ENCODE measurements at places on chromosomes 2 and 18.

DNA sequence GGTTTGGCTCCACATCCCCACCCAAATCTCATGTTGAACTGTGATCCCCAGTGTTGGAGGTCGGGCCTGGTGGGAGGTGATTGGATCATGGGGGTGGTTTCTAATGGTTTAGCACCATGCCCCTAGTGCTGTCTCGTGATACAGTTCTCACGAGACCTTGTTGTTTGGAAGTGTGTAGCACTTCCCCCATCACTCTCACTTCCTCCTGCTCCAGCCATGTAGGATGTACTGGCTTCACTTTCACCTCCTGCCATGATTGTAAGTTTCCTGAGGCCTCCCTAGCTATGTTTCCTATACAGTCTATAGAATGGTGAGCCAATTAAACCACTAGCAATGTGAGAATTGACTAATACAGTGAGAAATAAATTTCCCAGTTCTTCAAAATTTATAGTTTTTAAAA is 325.9 kb downstream of the FSIP2 start:
- no peak for DNase-seq

- DNase-seq: no peak
These were observed 15.9 kb downstream of the GTF3C3 start for GRCh38 chr2:196783431-196784094.

DNA sequence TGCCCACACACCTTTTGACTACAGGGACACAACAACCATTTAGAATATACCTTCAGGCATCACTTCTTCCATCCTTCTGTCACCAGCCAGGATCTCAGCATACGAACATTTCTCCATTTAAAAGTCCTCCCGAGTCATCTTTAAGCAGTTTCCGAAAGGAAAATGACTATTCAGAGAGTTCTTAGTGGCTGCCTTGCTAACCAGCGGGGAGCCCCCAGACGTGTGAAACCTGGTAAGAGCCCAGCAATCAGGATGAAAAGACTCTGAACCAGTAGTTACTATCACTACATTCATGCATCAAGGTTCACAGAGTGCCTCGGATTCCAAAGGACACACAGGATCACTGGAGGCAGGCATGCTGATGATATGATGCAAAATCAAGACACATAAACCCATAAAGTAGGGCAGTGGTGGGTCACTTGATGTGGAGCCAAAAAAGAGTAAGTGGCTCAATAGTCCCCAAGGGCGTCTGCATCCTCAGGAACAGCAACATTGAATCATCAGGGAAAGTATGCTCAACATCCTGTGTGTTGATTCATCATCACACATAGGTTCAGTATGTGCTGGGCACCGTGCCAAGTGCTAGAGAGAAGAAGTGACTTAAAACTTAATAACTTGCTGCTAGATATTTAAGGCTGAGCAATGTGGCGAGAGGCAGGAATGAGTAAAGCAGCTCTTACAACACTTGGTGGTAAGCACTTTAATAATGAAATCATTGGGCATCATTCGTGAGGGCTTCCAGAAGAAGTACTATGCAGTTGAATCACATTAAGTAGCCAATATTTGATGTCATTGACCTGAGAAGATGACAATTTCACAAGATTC is 4.4 kb downstream of the CCL20 start:
- DNase-seq: no peak

DNA sequence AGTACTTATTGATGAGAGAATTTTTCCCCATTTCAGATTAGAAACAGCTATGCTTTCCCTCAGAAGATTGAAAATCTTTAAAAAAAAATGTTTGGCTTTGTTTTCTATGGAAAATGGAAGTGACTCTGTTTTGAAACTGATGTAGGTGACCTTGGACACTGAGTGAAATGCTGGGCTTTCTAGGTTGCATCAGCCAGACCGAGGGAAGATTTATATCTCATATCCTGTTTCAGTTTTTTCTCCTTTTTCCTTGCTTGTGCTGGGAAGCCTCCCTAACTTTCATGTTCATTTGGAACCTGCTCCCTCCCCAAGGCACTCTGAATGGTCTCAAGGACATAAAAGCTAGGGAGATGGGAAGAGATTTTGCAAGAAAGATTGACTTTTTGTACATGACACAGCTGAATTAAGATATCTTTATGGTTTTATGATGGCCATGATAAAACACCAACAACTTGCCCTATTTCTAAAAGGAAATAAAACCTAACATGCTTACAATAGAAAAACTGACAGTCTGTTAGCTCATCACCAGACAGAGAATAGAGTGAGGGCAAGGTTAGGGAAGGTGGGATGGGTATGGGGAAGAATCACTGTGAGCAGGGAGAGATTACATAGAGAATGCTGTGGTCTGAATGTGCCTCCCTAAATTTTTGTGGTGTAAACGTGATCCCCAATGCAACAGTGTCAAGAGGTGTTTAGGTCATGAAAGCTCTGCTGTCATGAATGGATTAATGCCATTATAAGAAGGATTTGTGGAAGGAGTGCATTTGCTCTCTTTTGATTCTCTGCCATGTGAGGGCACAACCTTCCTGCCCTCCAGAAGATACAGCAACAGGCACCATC is 249.7 kb downstream of the TPGS2 start:
- no peak for DNase-seq

DNA sequence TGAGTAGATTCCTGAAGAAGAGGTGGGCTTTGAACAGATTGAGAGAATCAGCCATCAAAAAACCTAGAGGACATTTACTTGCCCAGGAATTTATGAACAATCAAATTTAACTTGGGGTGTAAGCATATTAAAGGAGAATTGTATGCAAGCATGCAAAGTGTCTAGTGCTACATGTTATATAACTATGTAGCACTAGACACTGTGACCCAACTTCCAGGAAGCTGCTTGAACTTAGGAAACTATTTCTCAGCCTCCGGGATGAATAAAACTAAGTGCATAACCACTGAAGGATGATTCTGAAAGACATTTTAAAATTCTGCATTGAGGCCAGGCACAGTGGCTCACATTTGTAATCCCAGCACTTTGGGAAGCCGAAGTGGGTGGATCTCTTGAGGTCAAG is 12.4 kb downstream of the MFF start:
- DNase-seq: no peak

- no peak for DNase-seq
These were observed 291.7 kb upstream of the CDH19 start for GRCh38 chr18:66895631-66896030.

- no peak for DNase-seq
These were observed 117.1 kb downstream of the KLHL29 start for GRCh38 chr2:23502096-23502495.

GRCh38 chr2:47360927-47361326 is 42.0 kb upstream of the MSH2 start:
- DNase-seq: no peak

- DNase-seq: no peak
These were observed 8.4 kb upstream of the VAPA start for GRCh38 chr18:9905401-9905922.

GRCh38 chr18:79522451-79523205 is 126.9 kb downstream of the NFATC1 start:
- no peak for DNase-seq

DNA sequence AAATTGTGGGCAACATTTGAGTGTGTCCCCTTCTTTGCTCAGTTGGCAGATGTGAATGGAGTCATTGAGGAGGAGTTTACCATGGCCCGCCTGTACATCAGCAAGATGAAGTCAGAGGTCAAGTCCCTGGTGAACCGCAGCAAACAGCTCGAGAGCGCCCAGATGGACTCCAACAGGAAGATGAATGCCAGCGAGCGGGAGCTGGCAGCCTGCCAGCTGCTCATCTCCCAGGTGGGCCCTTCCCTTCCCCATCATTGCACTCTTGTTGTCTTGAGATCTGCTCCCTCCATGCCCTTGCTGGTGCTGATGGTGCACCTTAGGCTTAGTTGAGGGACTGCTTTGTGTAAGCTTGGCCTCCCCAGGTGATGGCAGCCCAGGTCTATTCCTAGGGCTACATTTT is 47.5 kb upstream of the LYPD6B start:
- no peak for DNase-seq

DNA sequence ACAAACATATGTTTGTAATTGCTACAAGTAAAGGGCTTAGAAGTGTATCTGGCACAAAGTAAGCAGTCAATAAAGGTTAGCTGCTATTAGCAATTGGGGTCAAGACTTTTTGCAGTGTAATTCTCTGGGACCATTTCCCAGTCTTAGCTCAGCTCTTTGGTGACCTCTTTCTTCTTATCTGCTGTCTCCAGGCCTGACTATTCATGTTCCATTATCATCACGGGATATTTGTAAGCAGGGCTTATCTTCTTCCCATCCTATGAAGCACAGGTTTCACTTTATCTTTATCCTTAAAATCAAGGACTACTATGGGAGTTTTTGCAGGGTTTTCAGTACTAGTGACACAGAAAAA is 131.7 kb downstream of the DOCK10 start:
- DNase-seq: no peak

DNA sequence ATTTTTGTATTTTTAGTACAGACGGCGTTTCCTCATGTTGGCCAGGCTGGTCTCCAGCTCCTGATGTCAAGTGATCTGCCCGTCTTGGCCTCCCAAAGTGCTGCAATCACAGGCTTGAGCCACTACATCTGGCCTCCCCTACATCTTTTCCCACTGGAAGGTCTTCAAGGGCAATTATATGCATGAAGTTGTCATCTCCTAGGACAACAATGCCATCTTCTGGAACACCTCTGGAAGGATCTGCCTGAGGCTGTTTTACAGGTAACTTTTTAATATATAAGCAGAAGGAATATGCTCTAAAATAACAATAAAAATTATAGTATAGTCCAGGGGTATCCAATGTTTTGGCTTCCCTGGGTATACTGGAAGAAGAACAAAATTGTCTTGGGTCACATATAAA is 321.4 kb downstream of the AFF3 start:
- no peak for DNase-seq

DNA sequence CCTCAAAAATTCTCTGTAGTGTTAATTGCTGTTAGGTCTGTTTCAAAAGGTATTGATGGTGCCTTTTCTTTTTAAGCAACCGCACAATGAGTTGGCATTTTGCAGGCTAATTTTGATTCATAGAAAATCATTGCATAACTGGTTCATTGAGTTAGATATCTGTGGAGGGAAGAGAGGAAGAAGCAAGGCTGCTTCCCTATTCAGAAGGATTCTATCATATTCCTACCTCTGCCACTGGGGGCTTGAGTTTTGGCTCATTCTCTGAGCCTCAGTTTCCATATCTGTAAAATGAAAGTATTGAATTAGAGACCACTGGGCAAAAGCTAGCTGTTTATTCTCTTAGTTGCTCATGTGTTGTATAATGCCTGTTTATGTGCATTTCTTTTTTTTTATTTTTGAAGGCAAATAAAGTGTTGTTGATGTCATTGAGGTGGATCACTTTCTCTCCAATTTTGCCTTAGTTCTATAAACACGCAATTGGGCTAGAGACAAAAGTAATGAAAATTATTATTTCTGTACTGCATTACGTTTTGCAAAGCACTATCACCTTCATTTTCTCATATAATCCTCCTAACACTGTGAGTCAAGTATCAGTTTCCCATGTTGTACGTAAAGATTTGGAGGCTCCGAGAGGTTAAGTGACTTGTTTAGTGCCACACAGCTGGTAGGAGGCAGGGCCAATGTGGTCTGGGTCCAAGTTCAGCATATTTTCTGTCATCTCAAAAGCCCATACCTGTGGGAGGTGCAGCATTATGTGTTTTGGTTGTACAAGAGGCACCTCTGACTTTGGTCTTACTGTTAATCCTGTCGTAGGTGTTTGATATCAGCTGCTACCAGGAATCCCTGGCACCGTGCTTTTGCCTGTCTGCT is 5.9 kb downstream of the TRIB2 start:
- peak; percentile 27 for DNase-seq

DNA sequence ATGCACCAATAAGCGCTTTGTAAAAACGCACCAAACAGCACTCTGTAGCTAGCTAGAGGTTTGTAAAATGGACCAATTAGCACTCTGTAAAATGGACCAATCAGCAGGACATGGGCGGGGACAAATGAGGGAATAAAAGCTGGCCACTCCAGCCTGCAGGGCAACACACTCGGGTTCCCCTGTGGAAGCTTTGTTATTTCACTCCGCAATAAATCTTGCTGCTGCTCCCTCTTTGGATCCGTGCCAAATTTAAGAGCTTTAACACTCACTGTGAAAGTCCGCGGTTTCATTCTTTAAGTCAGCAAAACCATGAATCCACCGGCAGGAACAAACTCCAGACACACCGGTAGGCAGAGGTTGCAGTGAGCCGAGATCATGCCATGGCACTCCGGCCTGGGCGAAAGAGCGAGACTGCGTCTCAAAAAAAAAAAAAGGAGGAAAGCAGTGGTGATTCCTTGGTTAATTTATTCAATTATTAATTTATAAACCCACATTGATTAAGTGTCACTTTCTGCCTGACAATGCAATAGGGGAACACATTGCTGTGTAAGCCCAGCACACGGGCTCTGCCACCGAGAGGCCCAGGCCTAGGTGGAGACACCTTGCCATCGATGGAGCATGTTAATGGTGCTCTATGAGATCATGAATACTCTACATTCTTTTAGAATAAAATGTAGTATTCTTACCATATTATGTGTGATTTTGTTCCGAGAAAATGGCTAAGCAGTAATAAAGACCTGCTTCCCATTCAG is 687.6 kb upstream of the HS6ST1 start:
- DNase-seq: no peak

- peak; percentile 28 for DNase-seq
These were observed 1.2 kb downstream of the TXNL1 start for GRCh38 chr18:56637176-56637575.

DNA sequence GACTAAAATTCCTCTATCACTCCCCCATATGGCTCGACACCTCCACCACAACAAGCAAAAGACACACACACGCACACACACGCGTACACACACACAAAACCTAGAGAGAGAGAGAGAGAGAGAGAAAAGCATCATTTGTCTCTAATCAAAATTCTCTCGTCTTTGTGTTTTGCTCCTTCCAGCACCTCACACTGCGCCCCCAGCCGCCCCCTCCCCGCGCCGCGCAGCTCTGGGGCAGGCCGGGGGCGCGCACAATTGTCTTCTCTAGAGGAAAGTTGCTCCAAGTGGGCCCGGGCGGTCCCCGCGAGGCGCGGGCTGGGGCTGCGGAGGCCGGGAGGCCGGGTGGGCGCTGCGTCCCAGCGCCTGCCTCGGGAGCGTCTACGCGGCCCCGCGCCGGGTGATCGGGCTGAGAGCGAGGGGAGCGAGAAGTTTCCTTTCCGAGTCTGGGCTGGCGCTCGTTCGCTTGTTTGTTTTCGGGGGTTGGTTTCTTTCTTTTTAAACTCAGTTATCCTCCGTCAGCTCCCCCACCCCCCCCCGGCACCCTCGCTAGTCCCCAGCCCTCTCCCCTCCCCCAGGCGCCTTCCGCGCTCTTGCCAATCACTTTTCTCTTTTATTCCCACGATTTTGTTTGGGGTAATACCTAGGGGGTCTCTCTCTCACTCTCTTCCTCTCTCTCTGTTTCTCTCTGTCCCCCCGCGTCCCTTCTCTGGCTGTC is 4.1 kb downstream of the ZEB2 start:
- DNase-seq: peak; percentile 74

GRCh38 chr2:8615576-8616281 is 66.1 kb upstream of the ID2 start:
- DNase-seq: no peak

- DNase-seq: no peak
These were observed 38.9 kb upstream of the MGAT4A start for GRCh38 chr2:98769784-98770183.

- no peak for DNase-seq
These were observed 34.8 kb upstream of the KLHL29 start for GRCh38 chr2:23350041-23350791.

GRCh38 chr18:72427721-72428120 is 116.4 kb downstream of the CBLN2 start:
- DNase-seq: no peak

- DNase-seq: peak; percentile 40
These were observed 16.4 kb downstream of the DYNAP start for GRCh38 chr18:54607213-54608027.

Data from KBM-7 (cell line).